ENCODE measurements at places on chromosomes 3 and 15.

DNA sequence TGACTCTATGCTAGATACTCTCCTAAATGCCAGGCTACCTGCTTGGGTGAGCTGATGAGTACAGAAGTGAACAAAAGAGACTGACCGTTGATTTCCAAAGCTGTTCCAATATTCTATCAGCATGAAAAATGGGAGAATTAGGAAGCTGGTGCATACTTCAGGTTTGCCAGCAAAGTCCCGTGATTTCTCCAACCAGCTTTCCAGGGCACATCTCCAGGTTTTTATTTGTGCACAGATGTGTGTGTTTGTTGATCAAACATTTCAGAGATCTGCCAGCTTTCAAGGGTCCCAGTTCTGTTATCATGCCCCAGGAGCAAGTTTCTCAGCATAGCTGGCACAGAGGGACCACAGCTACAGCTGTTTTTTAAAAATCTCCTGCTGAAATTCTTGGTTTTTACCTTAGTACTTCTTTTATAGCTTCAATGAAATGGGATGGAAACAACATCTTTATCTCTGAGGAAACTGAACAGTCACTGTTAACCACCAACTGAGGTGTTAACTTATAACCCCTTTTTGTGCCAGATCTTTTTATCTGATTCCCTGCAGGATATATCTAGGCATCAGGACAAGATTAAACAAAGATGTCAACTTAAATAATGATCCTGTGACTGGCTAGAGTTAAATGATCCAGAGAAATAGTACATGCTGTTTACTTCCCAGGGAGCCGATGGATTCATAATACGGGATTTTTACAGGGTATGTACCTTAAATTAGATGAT lies 380.8 kb downstream of the GRM7 start:
- DNase-seq, result no peak

DNA sequence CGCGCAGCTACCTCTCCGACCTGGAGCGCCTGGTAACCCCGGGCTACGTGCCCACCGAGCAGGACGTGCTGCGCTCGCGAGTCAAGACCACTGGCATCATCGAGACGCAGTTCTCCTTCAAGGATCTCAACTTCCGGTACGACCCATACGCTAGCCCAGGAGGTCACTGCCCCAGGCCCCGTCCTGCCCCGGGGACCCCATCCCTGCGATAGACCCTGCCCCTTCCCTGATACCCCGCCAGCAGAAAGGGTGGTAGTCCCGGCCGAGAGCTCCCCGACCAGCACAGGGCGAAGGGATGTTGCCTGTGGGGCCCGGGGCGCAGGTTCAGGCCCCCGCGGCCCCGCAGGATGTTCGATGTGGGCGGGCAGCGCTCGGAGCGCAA lies 2.3 kb downstream of the GNAT1 start:
- no peak for DNase-seq

DNA sequence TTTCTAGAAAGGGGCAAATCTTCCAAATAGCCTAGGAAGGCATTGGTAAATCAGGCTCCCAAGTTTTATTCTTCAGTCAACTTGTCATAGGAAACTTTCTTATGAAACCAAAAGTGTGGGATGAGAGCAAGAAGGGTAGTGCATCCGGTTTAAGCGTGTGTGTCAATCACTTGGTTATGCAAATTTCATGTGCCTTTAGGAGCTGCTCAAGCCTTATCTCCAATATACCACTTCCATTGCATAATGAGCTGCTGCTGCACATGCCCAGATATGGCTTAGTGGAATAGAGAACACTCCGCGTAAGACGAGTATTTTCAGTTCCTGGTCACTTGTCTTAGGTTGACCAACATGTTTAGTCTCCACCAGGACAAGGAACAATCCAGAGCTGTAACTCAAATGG lies 242.1 kb downstream of the CBLB start:
- no peak for DNase-seq

GRCh38 chr3:21599890-21600289 lies 151.1 kb downstream of the ZNF385D start:
- no peak for DNase-seq

DNA sequence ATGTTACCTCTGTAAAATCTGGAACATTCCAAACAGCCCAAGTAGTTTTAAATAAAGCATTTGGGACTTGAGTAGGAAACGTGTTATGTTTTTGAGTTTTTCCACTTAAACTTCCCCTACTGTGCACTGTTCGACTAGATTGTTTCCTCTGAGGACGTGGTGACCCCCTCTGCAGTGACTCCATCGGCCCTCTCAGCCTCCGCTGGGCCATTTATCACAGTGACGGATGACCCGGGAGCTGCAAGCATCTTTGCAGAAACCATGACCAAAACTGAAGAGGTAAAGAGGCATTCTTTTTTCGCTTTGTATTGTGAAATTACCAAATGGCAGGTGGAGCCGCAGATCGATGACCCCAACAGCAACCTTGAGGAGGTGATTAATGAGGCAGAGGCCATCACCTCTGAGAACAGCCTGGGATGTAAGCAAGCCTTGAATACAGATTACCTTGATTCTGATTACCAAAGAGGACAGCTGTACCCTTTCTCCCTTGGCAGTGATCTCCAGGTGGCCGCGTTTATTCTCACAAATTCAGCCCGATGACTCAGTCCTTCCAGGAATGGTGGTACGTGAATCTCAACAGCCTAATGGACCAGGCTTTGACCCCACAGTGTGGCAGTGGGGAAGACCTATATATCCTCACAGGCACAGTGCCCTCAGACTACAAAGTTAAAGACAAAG lies 79.1 kb upstream of the FAN1 start:
- DNase-seq, result no peak

DNA sequence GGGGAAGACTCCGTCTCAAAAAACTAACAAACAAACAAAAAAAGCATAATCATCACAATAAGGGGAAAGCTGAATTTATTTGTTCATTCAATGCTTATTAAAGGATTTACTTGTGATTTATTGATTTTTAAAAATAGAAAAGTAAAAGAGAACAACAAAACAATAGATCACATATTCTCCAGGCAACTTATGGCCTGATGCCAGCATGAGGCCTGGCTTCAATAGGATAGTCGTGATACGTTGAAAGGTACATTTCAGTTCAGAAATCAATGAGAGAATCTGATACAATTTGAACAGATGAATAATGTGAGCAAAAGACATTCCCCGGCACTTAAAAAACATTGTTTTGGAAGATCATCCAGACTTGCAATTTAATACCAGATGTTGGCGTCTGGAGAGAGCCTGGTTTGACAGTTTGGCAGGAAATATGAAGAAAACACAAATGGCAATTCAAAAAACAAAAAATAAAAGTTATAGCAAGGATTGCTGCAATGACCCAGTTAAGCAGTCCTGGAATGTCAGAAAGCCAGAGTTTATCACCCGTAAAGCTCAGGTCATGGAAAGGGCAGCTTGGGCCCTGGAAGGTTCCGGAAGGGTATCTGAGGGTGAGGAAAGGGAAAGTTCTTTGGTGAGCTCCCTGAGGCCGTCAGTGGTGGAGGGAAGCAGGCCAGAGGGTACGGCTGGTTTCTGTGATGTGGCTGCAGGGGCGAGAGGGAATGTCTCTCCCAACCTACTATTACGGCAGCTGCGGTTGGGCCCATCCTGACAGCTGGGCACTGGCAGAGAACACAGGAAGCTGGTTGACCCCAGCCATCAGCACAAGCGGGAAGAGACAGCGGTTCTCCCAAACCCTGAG lies 230.2 kb upstream of the HES1 start:
- no peak for DNase-seq

DNA sequence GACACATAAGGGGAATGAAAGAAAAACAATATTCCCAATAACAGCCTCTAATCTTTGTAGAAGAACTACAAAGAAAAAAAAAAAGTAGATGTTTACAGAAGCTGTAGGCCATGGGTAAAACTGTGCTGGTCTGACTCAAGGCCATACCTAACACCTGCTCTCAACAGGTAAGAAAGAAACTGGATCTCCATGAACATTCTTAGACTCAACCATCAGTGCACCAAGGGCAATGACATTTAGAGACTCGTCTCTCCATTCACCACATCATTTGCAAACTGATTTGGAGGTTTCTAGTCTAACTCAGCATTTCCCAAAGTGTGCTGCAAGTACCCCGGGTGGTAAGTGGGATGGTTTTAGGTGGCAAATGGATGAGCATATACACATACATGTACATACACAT lies 164.2 kb downstream of the FOXP1 start:
- DNase-seq, result no peak

DNA sequence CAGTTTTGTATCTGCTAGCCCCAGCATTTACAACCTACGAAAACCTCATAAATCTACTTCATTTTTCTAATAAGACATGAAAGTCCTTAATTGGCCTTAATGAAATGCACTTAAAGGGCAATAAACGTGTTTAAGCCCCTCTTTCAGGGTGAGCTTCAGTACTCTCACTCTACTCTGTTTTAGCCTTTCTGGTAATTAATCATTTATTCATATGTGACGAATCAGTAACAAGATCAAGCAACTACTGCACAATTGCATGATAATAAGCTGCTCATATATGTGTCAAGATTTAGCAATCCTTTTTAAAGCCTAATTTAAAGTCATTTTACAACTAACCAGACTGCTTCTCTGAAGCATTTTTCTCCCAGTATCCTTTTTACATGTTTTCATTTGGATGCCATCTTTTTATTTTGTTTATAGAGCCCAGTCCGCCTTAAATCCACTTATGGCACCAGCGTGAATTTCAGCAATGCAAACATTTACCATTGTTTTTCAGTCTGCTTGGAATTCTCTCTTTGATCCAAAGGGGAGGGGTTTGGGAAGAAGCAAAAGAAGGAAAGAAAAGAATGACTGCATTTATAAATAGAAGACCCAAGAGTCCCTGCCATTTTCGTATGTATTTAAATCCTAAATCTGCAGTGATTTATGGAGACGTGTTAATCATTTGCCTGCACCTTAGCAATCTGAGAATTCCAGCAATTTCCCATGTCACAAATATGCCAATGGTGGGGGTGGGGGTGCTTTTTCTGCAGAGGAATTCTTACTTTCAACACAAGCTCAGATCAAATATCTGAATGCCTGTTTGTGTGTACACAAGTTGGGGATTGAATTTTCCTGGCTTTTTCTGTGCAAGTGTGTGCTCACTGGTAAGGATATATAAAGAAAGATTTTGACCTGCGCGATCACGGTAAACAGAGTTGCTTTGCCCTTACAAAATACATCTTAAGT lies 230.8 kb upstream of the TBC1D5 start:
- DNase-seq, result no peak

DNA sequence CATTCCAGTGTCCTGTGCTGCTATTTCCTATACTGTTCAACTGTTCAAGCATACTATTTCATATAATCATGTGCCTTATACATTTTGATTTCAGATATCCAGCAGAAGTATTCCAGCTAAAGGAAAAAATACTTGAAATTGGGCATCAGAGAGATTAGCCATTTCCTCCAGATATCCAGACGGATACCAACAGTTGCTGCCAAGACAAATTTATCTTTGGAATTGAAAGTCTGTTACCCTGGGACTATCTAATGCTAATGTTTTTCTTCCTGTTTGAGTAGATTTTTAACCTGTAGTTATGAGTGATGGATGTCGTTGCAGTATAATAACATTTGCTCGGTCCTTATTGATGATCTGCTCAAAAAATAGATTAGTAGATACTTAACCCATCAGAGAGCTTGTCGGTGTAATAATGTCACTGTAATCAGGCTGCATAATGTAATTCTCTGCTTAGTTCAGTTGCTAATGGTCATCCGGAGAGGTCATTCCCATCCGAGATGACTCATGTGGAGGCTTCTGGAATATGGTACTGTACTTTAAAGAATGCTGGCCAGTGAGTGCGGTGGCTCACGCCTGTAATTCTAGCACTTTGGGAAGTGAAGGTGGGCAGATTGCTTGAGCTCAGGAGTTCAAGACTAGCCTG lies 51.5 kb downstream of the TIMP4 start:
- DNase-seq, result no peak

GRCh38 chr15:63473007-63473748 lies 31.2 kb upstream of the USP3 start:
- no peak for DNase-seq

DNA sequence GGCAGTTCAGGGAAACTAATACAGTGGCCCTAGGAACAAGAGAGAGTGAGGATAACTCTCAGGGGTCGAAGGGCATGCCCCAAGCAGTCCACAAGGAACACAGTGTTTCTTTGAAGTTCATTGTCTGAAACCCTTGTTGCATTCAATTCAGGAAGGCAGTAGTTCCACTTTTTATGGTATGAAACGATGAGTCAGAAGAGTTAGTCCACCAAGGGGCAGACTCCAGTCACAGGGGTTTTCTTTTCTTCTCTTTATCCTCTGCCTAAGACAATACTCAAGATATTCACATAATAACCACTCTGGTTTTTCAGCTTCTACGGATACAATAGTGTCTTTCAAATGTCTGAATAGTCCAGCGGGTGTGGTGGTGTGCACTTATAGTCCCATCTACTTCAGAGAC lies 23.7 kb upstream of the TICRR start:
- no peak for DNase-seq

- no peak for DNase-seq
Measured at GRCh38 chr15:75791337-75791713, 51.9 kb upstream of the UBE2Q2 start.

GRCh38 chr3:106381939-106382335 lies 513.1 kb upstream of the CBLB start:
- DNase-seq, result no peak

DNA sequence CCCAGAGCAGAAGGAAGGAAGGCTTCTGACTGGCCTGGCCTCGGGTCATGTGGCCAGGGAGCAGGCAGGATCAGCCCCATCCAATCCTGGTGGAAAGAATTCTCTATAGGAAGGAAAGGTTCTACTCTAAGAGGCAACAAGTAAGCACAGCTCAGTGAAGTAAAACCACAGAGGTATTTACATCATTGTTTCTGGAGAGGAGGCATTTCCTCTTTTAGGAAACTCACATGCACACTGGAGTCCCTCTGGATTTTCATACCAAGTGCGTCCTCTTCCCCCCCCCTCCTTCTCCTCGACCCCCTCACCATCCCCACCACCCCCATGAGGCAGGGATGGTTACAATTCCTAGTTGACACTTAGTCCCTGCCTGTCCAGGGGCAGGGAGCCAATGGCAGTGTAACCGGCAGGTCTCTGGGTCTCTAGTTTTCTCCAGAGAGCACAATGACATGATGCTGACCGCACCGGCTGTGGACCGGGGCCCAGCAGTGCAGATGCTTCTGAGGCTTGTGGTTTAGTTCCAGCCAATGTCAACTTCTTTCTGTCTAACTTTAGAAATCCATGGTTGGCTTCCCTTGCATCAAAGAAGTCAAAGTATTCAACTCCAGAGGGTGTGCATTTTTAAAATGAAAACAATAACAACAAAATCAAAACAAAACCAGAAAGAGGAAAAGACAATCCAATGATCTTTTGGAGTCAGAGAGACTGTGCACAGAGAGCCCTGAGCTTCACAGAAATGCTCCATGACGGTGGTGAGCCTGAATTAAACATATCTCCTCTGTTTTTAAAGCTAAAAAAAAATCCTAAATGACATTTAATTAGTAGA lies 230.3 kb upstream of the TLE3 start:
- no peak for DNase-seq

- no peak for DNase-seq
Measured at GRCh38 chr3:196638861-196639482, 522 bp upstream of the NRROS start.
